ENCODE measurements at places on chromosomes 5 and 9. TPM values are rescaled to one million over a fixed set of nuclear protein-coding genes. Genes with fewer than 3 reads are reported as not detected.

- no peak for DNase-seq
Observed at GRCh38 chr5:122755783-122756182, 19.1 kb upstream of the SNX2 start.

DNA sequence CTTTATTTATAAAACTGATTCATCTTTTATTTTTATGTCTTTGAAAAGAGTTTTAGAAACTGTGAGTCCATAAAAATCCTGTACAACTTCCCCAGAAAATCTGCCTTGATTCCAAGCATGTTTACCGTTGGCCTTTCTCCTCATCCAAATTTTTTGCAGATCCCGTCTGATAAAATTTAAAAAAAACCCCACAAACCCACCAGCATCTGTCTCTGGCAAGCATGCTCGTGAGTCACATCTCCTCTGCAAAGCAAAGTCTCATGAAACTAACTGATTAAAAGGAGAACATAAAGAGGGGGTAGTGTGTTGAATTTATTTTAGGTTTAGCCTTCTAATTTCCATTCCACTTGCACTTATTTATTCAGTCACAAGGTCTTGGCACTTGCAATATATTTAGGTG is 109.4 kb downstream of the MAT2B start:
- DNase-seq: no peak

GRCh38 chr5:146007270-146007669 is 70.9 kb downstream of the SH3RF2 start:
- no peak for DNase-seq

GRCh38 chr5:173845321-173845720 is 42.8 kb upstream of the CPEB4 start:
- DNase-seq: no peak

DNA sequence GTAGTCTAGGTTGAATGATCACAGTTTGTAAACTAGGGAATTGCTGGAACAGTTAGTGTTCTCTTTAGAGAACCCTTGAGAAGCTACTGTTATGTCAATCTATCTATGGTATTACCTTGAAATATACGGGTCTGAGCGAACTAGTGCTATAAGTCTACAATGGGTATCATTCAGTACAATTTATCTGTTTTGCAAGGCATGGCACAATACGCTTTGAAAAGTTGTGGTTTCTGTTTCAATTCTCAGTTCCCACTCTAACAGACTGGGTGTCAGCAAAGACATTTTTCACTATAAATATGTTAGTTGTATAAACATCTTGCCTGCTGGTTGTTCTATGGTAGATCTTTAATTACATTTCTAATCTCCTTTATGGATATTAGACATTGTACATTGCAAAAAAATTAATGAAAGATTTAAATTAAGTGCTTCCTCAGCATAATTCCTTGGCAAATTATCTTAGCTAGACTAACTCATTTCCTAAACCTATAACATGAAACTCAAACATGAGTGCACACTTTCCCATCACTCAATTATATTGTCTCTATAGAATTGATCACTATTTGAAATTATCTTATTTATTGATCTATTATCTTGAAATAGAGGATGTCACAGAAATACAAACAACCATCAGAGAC is 24.9 kb upstream of the SLCO6A1 start:
- no peak for DNase-seq

Gene EIF4E1B
- total RNA-seq: not detected

DNA sequence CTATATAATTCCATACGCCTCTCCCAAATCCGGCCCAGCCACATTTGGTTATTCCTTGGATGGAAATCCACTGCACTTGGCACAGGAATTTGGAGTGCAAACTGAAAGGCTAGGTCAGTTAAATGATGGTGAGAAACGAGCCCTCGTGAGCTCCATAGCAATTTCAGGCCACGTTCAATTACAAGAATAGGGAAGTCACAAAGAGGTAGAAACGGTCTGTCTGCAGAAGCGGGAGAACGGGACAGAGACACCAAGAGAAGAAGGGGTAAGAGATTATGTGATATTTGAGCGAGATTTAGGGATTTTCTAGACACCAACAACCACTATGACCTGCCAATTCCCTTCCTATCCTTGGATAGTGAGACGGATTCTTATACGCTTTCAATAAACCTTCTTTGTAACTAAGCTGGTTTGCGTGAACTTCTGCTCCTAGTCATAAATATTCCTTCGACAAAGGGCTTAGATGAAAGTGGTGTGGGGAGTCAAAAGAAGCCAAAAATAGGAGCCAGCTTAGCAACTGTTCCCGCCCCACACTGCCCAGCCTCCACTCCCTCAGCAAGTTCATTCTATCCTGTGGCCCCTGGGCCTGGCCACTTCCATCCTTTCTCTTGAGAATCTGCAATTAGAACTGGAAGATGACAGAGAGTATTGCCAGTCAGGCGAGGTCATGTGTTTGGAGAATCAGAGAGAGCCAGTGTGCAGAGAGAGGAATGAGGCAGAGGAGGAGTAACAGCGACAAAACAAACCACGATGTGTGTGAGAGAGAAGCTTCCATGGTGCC is 118.4 kb downstream of the ZNF608 start:
- DNase-seq: no peak

Gene GCNT4
- 2.3 TPM for total RNA-seq

- DNase-seq: no peak
Observed at GRCh38 chr5:14310901-14311300, 167.8 kb downstream of the TRIO start.

Measured in spleen (tissue), 13 donors.